Ovary (tissue), 10 donors: ENCODE measurements at places on chromosomes 2 and 18. TPM values are rescaled to one million over a fixed set of nuclear protein-coding genes. Genes with fewer than 3 reads are reported as not detected.

The IAH1 gene
- 59.7 TPM for total RNA-seq

The POTEE gene
- total RNA-seq, result 0.53 TPM

The CROCC2 gene
- 6.1 TPM for total RNA-seq

The TM4SF20 gene
- total RNA-seq, result not detected

DNA sequence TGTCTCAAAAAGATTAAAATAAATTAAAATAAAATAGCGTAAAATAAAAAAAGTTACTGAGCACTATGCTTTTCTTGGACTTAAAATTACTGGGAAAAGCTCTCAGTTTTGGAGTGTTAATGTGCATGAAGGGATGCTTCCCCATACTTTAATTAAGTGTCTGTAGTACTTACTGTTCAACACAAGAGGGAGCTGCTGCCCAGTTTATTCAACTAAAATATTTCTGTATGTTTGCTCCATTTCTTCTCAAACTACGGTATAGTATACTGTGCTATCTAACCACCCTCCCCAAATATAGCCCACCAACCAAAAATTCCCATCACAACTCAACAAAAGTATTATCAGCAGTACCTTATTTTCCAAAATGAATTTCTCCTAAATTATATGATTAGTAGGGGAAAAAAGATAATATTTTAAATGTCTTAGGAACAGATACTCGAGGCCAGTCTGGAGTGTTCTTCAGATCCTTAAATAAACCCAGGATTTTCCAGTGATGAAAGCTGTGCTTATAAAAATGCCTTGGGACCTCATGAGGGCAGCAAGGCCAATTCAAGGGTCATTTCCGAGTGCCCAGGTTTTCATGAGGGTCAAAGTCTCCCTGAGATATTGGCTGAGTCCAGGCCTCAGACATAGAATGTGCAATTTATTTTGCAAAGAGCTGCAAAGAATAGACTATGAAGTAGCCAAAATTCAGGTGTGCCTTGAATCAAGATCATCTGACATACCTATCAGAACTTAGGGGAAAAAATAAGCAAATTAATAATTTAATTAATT lies 64.1 kb downstream of the CHRNA1 start:
- no peaks in the 10 kb centered on the region for H3K27me3 ChIP-seq
- no peak for DNase-seq
- no peak overlapping the region for H3K4me3 ChIP-seq
- no peaks in the 10 kb centered on the region for H3K4me1 ChIP-seq

DNA sequence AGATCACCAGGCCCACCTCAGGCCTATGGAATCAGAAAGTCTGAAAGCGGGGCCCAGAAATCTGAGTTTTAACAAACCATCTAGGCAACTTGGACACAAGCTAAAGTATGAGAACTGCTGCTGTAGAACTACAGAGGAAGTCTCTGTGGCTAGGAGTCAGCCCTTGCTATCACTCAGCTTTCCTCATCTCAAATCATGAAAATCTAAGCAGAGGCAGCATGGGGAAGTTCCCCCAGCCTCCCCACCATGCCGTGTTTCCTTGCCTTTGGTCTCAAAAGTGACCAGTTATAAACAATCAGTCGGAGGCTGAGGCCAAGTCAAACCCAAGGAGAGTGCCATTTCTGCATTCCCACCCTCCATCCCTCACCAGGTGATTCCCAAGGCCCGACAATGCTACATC lies 404.7 kb downstream of the BCL11A start:
- no peaks in the 10 kb centered on the region for H3K4me1 ChIP-seq
- H3K4me3 ChIP-seq, result no peak overlapping the region
- no peaks in the 10 kb centered on the region for H3K27me3 ChIP-seq
- DNase-seq, result no peak
- no peak overlapping the region for H3K27ac ChIP-seq

DNA sequence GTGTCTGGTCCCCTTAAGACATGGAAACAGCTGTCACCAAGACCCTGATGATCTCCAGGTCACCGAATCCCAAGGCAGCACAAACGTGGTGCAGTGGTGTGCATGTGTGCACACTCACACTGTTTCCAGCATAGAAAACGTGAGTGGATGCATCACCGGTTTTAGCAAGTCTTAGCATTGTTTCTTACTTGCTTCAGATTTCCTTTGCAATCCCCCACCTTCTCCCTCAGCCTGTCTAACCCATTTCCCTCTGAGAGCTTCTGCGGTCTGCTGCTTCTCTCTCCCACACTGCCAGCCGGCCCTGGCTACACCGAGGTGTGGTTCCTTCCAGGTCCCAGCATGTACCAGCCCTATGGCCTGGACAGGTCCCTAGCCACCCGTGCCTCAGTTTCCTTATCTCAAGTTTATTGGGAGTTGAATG lies 343.4 kb upstream of the HS6ST1 start:
- no peak overlapping the region for H3K4me3 ChIP-seq
- no peak overlapping the region for H3K27ac ChIP-seq
- no peaks in the 10 kb centered on the region for H3K27me3 ChIP-seq
- no peak for DNase-seq

GRCh38 chr2:64289737-64290136 lies 145.5 kb upstream of the PELI1 start:
- no peak overlapping the region for H3K27ac ChIP-seq
- peaks cover 9% of the 10 kb centered on the region for H3K4me1 ChIP-seq
- H3K36me3 ChIP-seq, result no peaks in the 10 kb centered on the region
- no peaks in the 10 kb centered on the region for H3K27me3 ChIP-seq
- DNase-seq, result no peak
